MM.1S (cell line): ENCODE measurements at places on chromosomes 5 and 9.

DNA sequence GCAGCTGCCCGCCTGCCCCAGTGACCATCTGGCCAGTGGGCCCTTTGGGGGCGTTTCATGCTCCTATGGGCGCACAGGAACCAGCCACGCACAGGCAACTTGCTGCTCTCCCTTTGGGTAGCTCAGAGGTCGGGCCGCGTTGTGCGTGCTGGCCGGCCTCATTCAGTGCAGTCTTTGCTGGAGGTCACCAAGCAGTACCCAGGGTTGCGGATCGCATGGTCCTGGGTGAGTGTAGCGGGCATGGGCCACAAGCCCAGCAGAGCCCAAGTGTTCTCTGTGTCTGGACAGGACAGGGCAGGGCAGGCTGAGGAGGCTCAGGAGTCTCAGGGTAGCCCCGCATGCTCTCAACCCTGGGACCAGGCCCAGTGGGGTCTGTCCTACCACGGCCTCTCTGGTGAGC is 9.9 kb upstream of the MRNIP start:
- H3K27ac ChIP-seq: no peak overlapping the region
- H3K36me3 ChIP-seq: no peaks in the 10 kb centered on the region
- no peaks in the 10 kb centered on the region for H3K27me3 ChIP-seq

GRCh38 chr5:109907731-109908130 is 218.0 kb downstream of the MAN2A1 start:
- no peak for DNase-seq
- no peak overlapping the region for H3K4me3 ChIP-seq
- no peaks in the 10 kb centered on the region for H3K36me3 ChIP-seq

GRCh38 chr5:148880696-148881095 is 54.3 kb downstream of the ADRB2 start:
- no peaks in the 10 kb centered on the region for H3K27me3 ChIP-seq
- no peak for DNase-seq
- no peak overlapping the region for H3K4me3 ChIP-seq
- no peak overlapping the region for H3K27ac ChIP-seq

GRCh38 chr9:1001838-1002237 is 25.4 kb downstream of the DMRT3 start:
- peaks cover 21% of the 10 kb centered on the region for H3K4me1 ChIP-seq
- no peaks in the 10 kb centered on the region for H3K27me3 ChIP-seq
- no peak overlapping the region for H3K27ac ChIP-seq

DNA sequence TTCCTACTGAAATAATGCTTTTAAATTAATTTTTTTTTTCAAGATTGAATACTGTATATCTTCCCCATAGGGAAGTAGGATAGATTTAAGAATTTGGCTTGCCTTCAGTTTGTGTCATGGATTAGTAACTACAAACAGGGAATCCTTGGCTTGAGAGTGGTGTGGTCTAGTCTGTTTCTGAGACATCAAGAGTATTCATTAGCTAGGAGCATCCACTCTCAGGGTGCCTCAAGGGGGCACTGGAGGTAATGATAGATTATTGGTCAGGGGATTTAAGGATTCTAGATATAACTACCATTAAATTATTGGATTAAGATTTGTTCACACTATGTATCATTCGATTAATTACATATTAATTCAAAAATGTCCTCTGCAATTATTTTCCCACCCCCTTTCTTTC is 91.8 kb upstream of the TXNDC8 start:
- H3K4me1 ChIP-seq: no peaks in the 10 kb centered on the region
- no peaks in the 10 kb centered on the region for H3K27me3 ChIP-seq
- no peak overlapping the region for H3K27ac ChIP-seq
- no peak overlapping the region for H3K4me3 ChIP-seq
- no peak for DNase-seq
- no peaks in the 10 kb centered on the region for H3K36me3 ChIP-seq

DNA sequence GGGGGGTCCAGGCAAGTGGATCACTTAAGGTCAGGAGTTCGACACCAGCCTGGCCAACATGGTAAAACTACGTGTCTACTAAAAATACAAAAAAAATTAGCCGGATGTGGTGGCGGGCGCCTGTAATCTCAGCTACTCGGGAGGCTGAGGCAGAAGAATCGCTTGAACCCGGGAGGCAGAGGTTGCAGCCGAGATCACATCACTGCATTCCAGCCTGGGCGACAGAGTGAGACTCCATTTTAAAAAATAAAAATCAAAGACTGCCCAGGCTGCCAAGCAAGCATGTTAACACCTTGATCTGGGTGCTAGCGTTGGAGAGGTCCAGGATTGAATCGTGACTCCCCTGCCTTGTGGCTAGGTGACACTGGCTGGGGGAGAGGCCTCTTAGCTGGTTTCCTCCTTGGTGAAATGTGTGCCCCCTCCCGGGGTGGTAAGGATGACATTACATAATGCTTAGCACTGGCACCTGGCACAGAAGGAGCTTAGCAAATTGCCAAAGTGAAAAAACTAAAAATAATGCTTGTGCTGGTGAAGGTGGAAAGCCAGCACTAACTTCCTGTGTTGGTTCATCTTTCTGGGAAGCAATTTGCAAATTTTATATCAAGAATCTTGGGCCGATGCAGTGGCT is 2.2 kb upstream of the CIZ1 start:
- DNase-seq: no peak
- H3K36me3 ChIP-seq: no peaks in the 10 kb centered on the region
- H3K27ac ChIP-seq: no peak overlapping the region
- peaks cover 6% of the 10 kb centered on the region; the same call in 1 of the 2 replicates for H3K4me1 ChIP-seq

- no peak overlapping the region for H3K4me3 ChIP-seq
- DNase-seq: no peak
- H3K27ac ChIP-seq: no peak overlapping the region
- no peaks in the 10 kb centered on the region for H3K4me1 ChIP-seq
These were observed 376.6 kb downstream of the EFNA5 start for GRCh38 chr5:107294211-107294550.

- no peak overlapping the region for H3K4me3 ChIP-seq
- H3K27ac ChIP-seq: no peak overlapping the region
- no peaks in the 10 kb centered on the region for H3K27me3 ChIP-seq
These were observed 252.0 kb upstream of the GAS1 start for GRCh38 chr9:87199278-87199677.

- H3K27ac ChIP-seq: no peak overlapping the region
- no peaks in the 10 kb centered on the region for H3K4me1 ChIP-seq
- H3K27me3 ChIP-seq: peaks cover 90% of the 10 kb centered on the region
- H3K4me3 ChIP-seq: peak overlapping the region; percentile 57
- DNase-seq: peak; percentile 84
These were observed 21.9 kb upstream of the QSOX2 start for GRCh38 chr9:136267261-136268111.

- H3K4me3 ChIP-seq: no peak overlapping the region
- no peaks in the 10 kb centered on the region for H3K27me3 ChIP-seq
- no peaks in the 10 kb centered on the region for H3K36me3 ChIP-seq
- H3K27ac ChIP-seq: no peak overlapping the region
- no peaks in the 10 kb centered on the region for H3K4me1 ChIP-seq
These were observed 143.9 kb downstream of the SLIT3 start for GRCh38 chr5:169157064-169157463.

DNA sequence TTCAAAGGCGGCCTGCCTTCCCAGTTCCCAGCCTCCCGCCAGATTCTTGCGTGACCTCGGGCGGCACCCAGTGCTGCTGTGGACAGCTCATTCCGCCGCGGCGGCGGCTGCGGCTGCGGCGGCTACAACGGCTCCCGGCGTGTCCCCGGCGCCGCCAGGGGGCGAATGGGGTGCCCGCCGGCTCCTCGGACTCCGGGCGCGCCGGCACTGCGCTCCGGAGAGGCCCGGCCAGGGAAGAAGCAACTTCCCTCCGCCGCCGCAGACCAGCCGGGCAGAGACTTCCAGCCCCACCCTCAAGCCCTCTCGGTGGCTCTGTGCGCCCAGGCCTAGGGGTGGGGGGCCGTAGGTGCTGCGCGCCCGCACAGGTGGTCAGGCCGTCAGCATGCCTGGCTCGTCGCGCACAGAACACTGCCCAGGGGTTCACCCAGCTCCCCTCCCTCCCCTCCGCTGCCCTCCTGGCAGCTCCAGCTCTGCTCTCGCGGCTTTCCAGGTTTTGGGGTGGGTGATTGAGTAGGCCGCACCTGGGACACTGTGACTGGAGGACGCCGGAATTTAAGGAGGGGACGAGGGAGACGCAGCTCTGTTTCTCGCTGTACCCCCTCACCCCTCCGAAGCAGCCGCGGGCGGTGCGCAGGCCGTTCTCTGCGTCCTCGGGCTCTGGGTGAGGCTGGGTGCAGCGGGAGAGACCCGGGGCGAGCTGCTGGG is 20.2 kb downstream of the IGIP start:
- H3K4me1 ChIP-seq: no peaks in the 10 kb centered on the region
- H3K36me3 ChIP-seq: no peaks in the 10 kb centered on the region
- DNase-seq: peak; percentile 56
- no peak overlapping the region for H3K27ac ChIP-seq
- H3K4me3 ChIP-seq: peak overlapping the region; percentile 43

DNA sequence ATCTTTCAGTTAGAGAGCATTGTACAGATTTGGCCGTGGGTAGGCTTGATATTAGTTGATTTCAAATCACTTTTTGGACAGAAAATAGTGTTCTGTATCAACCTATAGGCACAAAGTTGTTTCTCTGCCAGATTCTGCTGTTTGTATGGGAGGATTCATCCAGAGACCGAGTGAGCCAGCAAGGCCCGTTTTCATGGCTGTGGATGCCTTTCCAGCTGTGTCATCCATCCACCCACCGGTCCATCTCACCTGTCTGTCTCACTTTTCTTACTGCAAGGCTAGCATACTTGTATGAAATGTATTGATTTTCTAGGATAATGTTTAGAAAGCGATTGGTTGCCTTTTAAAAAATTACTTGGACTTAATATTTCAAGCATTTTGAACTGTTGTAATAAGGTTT is 34.4 kb downstream of the ICE1 start:
- 0 out of 2 replicates have a peak, but pooled peaks cover 4% of the 10 kb centered on the region for H3K36me3 ChIP-seq
- no peak overlapping the region for H3K4me3 ChIP-seq
- DNase-seq: no peak
- H3K27me3 ChIP-seq: no peaks in the 10 kb centered on the region

- no peaks in the 10 kb centered on the region for H3K27me3 ChIP-seq
- peaks cover 11% of the 10 kb centered on the region for H3K4me1 ChIP-seq
- no peak overlapping the region for H3K4me3 ChIP-seq
- DNase-seq: peak; percentile 73
- H3K36me3 ChIP-seq: no peaks in the 10 kb centered on the region
These were observed 139.4 kb downstream of the ATG10 start for GRCh38 chr5:82111191-82111590.
